ENCODE measurements at places on chromosomes 2 and 18.

GRCh38 chr2:67180841-67181240 lies 216.3 kb upstream of the ETAA1 start:
- no peak overlapping the region for H3K27ac ChIP-seq
- H3K4me3 ChIP-seq, result no peak overlapping the region
- no peak for DNase-seq
- H3K4me1 ChIP-seq, result peaks cover 8% of the 10 kb centered on the region

- no peak for DNase-seq
- no peak overlapping the region for H3K27ac ChIP-seq
- H3K27me3 ChIP-seq, result no peaks in the 10 kb centered on the region
- H3K4me1 ChIP-seq, result no peaks in the 10 kb centered on the region
Measured at GRCh38 chr18:25701821-25702220, 349.9 kb upstream of the ZNF521 start.

GRCh38 chr2:121386707-121387106 lies 101.7 kb upstream of the TFCP2L1 start:
- H3K27ac ChIP-seq, result no peak overlapping the region
- peaks cover 9% of the 10 kb centered on the region for H3K36me3 ChIP-seq
- no peak for DNase-seq
- H3K4me1 ChIP-seq, result no peaks in the 10 kb centered on the region

GRCh38 chr2:102147935-102148334 lies 5.4 kb downstream of the IL1R1 start:
- no peak overlapping the region for H3K27ac ChIP-seq
- no peak for DNase-seq
- H3K27me3 ChIP-seq, result no peaks in the 10 kb centered on the region
- H3K4me1 ChIP-seq, result peaks cover 11% of the 10 kb centered on the region

DNA sequence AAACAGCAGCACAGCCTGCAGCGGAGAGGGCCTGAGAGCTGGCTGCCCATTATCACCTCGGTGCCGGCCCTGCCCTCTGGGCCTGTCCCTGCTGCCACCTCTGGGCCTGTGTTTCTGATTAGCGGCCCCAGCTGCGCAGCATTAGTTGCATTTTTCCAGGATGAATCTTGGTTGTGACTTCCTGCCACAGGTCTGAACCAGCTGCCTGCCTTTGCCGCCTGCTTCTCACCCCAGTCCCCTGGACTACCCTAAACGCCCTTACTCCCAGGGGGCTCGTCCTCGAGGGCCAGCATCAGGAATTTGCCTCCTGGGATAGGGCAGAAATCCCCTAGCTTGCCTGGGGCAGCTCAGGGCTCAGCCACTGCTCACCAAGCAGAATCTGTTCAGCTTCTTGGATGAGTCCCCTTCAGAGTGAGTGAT lies 342.8 kb downstream of the DYSF start:
- no peaks in the 10 kb centered on the region for H3K36me3 ChIP-seq
- DNase-seq, result no peak
- H3K27ac ChIP-seq, result no peak overlapping the region
- H3K4me3 ChIP-seq, result no peak overlapping the region

DNA sequence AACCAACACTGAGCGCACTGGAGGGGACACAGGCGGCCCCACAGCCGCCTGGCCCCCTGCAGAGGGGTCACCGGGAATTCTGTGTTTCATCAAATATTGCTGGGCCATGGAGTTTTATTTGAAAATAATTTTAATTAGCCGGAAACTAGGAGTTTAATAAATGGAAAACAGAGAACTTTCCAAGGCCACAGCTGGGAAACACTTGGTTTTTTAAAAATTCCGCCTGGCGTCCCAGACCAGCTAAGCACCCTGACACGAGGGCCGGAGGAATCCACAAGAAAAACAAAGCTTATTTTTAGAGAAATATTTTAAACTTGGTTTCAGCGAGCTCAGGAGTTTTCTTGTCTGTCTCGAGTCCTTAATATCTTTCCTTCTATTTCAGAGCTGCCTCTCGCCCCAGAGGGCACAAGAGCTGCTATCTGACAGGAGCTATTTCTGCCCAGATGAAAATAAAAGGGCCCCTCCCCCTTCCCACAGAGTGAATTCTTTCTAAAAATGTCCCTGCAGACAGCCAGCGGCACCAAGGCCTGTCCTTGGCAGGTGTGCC lies 8.2 kb downstream of the ZFP36L2 start:
- H3K4me3 ChIP-seq, result no peak overlapping the region
- H3K4me1 ChIP-seq, result peaks cover 49% of the 10 kb centered on the region
- H3K27me3 ChIP-seq, result no peaks in the 10 kb centered on the region
- H3K27ac ChIP-seq, result peak overlapping the region; percentile 40
- DNase-seq, result no peak
- no peaks in the 10 kb centered on the region for H3K36me3 ChIP-seq

GRCh38 chr2:149037851-149038250 lies 648 bp upstream of the LYPD6B start:
- DNase-seq, result no peak
- no peaks in the 10 kb centered on the region for H3K4me1 ChIP-seq
- peaks cover 22% of the 10 kb centered on the region for H3K27me3 ChIP-seq
- H3K4me3 ChIP-seq, result no peak overlapping the region
- H3K27ac ChIP-seq, result no peak overlapping the region

DNA sequence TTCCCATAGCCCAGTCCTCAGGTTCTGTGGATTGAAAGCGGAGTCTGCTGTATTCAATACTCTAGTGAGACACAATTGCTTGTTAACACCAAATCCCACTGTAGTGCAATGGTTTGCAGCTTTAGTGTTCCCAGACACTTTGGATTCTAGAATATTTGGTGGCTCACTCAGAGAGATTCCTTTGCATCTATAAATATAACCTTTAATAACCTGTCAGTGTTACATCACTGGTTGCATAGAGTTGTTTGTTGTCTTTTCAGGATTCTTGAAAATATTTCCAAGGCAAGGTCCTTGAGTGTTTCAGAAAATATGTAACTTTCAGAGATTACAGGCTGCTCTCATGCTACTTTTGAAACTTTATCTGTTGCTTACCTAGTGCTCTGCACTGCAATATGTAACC lies 157.5 kb downstream of the ZEB2 start:
- no peaks in the 10 kb centered on the region for H3K27me3 ChIP-seq
- peaks cover 15% of the 10 kb centered on the region for H3K4me1 ChIP-seq
- no peak overlapping the region for H3K27ac ChIP-seq
- H3K36me3 ChIP-seq, result no peaks in the 10 kb centered on the region

- H3K36me3 ChIP-seq, result no peaks in the 10 kb centered on the region
- H3K4me1 ChIP-seq, result no peaks in the 10 kb centered on the region
- no peak overlapping the region for H3K4me3 ChIP-seq
- no peak overlapping the region for H3K27ac ChIP-seq
- H3K27me3 ChIP-seq, result no peaks in the 10 kb centered on the region
Measured at GRCh38 chr2:197055045-197055444, 128.5 kb upstream of the PGAP1 start.

GRCh38 chr2:174218773-174219172 lies 29.6 kb downstream of the OLA1 start:
- no peak for DNase-seq
- no peak overlapping the region for H3K4me3 ChIP-seq
- no peaks in the 10 kb centered on the region for H3K27me3 ChIP-seq
- H3K36me3 ChIP-seq, result no peaks in the 10 kb centered on the region

GRCh38 chr18:47485221-47485797 lies 233.8 kb upstream of the SKOR2 start:
- no peak overlapping the region for H3K4me3 ChIP-seq
- no peak for DNase-seq
- H3K27ac ChIP-seq, result no peak overlapping the region
- H3K4me1 ChIP-seq, result no peaks in the 10 kb centered on the region
- no peaks in the 10 kb centered on the region for H3K27me3 ChIP-seq
- no peaks in the 10 kb centered on the region for H3K36me3 ChIP-seq

DNA sequence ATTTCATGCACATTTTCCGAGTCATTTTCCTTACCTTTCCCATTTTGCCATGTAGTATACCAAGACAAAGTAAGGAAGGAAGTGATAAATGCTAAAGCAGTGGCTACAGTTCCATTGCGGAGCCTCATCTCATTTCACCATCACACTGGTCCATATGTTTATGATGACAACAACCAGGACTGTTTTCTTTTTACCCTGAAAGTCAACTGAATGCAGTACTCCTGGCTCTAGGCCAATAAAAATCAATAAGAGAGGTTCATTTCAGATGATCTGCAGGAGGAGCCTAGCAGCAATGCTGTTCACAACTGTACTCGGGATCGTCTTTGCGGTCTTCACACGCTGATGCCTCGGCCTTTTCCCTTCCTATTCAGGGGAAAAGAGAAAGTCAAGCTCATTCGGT lies 4.7 kb downstream of the MGAT4A start:
- no peaks in the 10 kb centered on the region for H3K27me3 ChIP-seq
- peaks cover 10% of the 10 kb centered on the region for H3K36me3 ChIP-seq
- peak overlapping the region; percentile 68 for H3K27ac ChIP-seq
- peak overlapping the region; percentile 4 for H3K4me3 ChIP-seq
- peak; percentile 77 for DNase-seq

GRCh38 chr18:59087391-59087790 lies 52.3 kb upstream of the SEC11C start:
- no peak overlapping the region for H3K27ac ChIP-seq
- DNase-seq, result no peak
- H3K4me1 ChIP-seq, result peaks cover 15% of the 10 kb centered on the region
- H3K4me3 ChIP-seq, result no peak overlapping the region
- H3K36me3 ChIP-seq, result no peaks in the 10 kb centered on the region

- DNase-seq, result no peak
- H3K27me3 ChIP-seq, result no peaks in the 10 kb centered on the region
- no peak overlapping the region for H3K27ac ChIP-seq
- no peak overlapping the region for H3K4me3 ChIP-seq
- H3K36me3 ChIP-seq, result no peaks in the 10 kb centered on the region
Measured at GRCh38 chr2:21372654-21373053, 248.9 kb downstream of the TDRD15 start.

- no peaks in the 10 kb centered on the region for H3K36me3 ChIP-seq
- DNase-seq, result no peak
- H3K27ac ChIP-seq, result no peak overlapping the region
- H3K27me3 ChIP-seq, result no peaks in the 10 kb centered on the region
- H3K4me3 ChIP-seq, result no peak overlapping the region
Measured at GRCh38 chr2:142218471-142218870, 87.7 kb upstream of the LRP1B start.

GRCh38 chr2:24860631-24861030 lies 59.4 kb downstream of the ADCY3 start:
- H3K36me3 ChIP-seq, result no peaks in the 10 kb centered on the region
- no peak overlapping the region for H3K27ac ChIP-seq
- no peaks in the 10 kb centered on the region for H3K4me1 ChIP-seq
- no peak overlapping the region for H3K4me3 ChIP-seq
- no peak for DNase-seq

- peaks cover 7% of the 10 kb centered on the region for H3K27me3 ChIP-seq
- H3K36me3 ChIP-seq, result no peaks in the 10 kb centered on the region
- peaks cover 4% of the 10 kb centered on the region for H3K4me1 ChIP-seq
- DNase-seq, result no peak
- H3K4me3 ChIP-seq, result no peak overlapping the region
- no peak overlapping the region for H3K27ac ChIP-seq
Measured at GRCh38 chr2:25129901-25130520, 38.4 kb downstream of the POMC start.

GRCh38 chr2:53958443-53958842 lies 12.3 kb downstream of the PSME4 start:
- H3K27ac ChIP-seq, result no peak overlapping the region
- no peaks in the 10 kb centered on the region for H3K27me3 ChIP-seq
- DNase-seq, result no peak
- H3K36me3 ChIP-seq, result peaks cover 2% of the 10 kb centered on the region

GRCh38 chr18:28152754-28153153 lies 24.2 kb downstream of the CDH2 start:
- DNase-seq, result peak; percentile 20
- H3K4me3 ChIP-seq, result no peak overlapping the region
- H3K36me3 ChIP-seq, result no peaks in the 10 kb centered on the region
- H3K4me1 ChIP-seq, result peaks cover 5% of the 10 kb centered on the region
- no peak overlapping the region for H3K27ac ChIP-seq
- no peaks in the 10 kb centered on the region for H3K27me3 ChIP-seq

DNA sequence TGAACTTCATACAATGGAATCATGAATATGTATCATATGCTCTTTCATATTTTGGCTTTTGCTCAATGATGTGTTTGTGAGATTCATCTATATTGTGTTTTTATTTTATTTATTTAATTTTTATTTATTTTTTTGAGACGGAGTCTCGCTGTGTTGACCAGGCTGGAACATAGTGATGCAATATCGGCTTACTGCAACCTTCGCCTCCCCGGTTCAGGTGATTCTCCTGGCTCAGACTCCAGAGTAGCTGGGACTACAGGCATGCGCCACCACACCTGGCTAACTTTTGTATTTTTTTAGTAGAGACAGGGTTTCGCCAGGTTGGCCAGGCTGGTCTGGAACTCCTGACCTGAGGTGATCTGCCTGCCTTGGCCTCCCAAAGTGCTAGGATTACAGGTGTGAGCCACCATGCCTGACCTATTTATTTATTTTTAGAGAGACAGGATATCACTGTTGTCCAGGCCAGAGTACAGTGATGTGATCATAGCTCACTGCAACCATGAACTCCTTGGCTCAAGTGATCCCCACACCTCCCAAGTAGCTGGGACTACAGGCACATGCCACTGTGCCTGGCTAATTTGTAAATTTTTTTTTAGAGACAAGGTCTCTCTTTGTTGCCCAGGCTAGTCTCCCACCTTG lies 74.5 kb downstream of the TET3 start:
- no peaks in the 10 kb centered on the region for H3K4me1 ChIP-seq
- DNase-seq, result no peak
- H3K27me3 ChIP-seq, result no peaks in the 10 kb centered on the region
- H3K36me3 ChIP-seq, result no peaks in the 10 kb centered on the region
- no peak overlapping the region for H3K4me3 ChIP-seq

All from endothelial cell of umbilical vein (primary cell).